ENCODE measurements at places on chromosomes 6 and 20. TPM values are rescaled to one million over a fixed set of nuclear protein-coding genes. Genes with fewer than 3 reads are reported as not detected.

Gene EYS
- 3.2 TPM for total RNA-seq

Gene RBPJL
- total RNA-seq: not detected

Gene PROCR
- 351 TPM for total RNA-seq

Gene OR2B6
- total RNA-seq: not detected

Gene HSPA12B
- total RNA-seq: 11.1 TPM

Gene EDN3
- not detected for total RNA-seq

Gene RUNX2
- total RNA-seq: under 0.01 TPM

Gene PRIM2
- 16.3 TPM for total RNA-seq

Gene PDYN
- total RNA-seq: not detected

Gene HLA-DOB
- total RNA-seq: 0.19 TPM

Gene C6orf89
- total RNA-seq: 40.8 TPM

Gene SLC22A16
- total RNA-seq: not detected

Gene SIGLEC1
- total RNA-seq: not detected

Gene HRH3
- not detected for total RNA-seq

Gene RARS2
- total RNA-seq: 31.0 TPM

Gene CSNK2B
- 205 TPM for total RNA-seq

Gene SIRPD
- not detected for total RNA-seq

Gene BMP7
- not detected for total RNA-seq

Gene FRK
- under 0.01 TPM for total RNA-seq

Gene L3MBTL3
- 70.3 TPM for total RNA-seq

Gene OR12D3
- total RNA-seq: not detected

Gene BPIFB2
- total RNA-seq: not detected

Gene TTK
- 9.5 TPM for total RNA-seq

Gene SLC4A11
- 4.9 TPM for total RNA-seq

Gene TNFRSF21
- total RNA-seq: 88.1 TPM

Gene TRIM10
- not detected for total RNA-seq

Gene MOG
- not detected for total RNA-seq

Gene PHF3
- 53.5 TPM for total RNA-seq

Gene RIPOR3
- total RNA-seq: not detected

Gene STX16
- 31.3 TPM for total RNA-seq

Gene ID4
- total RNA-seq: not detected

Gene EIF6
- 140 TPM for total RNA-seq

Gene ECT2L
- not detected for total RNA-seq

Gene FIG4
- 11.8 TPM for total RNA-seq

Gene BHLHE23
- total RNA-seq: not detected

Gene GABRR1
- 0.10 TPM for total RNA-seq

Gene TFAP2C
- not detected for total RNA-seq

Gene FOXF2
- 0.10 TPM for total RNA-seq

Gene QKI
- total RNA-seq: 318 TPM

Gene HMGN3
- 42.1 TPM for total RNA-seq

Gene TP53TG5
- not detected for total RNA-seq

Gene DSTN
- total RNA-seq: 240 TPM

Gene SYCP2
- total RNA-seq: 0.33 TPM

Gene GNMT
- 0.33 TPM for total RNA-seq

Gene SUMO4
- 2.4 TPM for total RNA-seq

Gene CLDN20
- total RNA-seq: not detected

Gene OPRM1
- not detected for total RNA-seq

Gene DIDO1
- 54.9 TPM for total RNA-seq

Gene RNF182
- total RNA-seq: 4.3 TPM

Gene BPIFB1
- not detected for total RNA-seq

Gene GMPR
- total RNA-seq: 17.6 TPM

Gene MCCD1
- total RNA-seq: not detected

Gene GUCA1A
- total RNA-seq: not detected

Gene GSTA2
- total RNA-seq: not detected

Gene SLC16A10
- not detected for total RNA-seq

Gene TRIM31
- total RNA-seq: not detected

Gene CHD6
- total RNA-seq: 33.3 TPM
